ENCODE measurements at places on chromosomes 11 and 22.

DNA sequence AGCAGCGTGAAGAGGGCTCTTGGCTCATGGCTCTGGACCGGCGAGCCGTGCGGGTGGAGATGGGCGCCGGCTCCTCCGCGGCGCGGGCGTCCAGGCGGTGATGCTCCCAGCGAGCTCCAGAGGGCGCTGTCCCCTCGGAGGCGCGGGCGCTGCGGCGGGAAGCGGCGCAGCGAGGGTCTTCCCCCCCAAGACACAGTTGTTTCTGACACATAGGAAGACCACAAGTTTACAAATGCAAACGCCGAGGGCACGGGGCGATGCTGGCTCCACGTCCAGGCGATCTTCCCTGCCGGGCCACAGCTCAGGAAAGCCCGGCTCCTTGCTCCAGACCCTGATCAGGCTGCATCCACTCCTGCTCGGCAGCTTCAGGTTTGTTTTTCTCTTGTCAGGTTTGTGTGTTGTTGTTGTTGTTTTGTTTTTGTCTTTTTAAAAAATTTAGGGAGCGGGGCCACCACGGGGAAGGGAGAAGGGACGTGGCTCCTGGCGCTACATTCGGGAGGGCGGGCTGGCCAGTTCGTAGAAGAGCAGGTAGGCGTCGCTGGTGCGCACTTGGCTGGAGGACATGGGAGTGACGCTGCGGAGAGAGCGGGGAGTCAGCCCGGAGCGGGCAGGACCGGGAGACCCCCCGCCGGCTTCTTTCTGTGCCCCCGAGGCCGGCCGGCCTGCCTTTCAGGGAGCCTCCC lies 10.0 kb upstream of the MFRP start:
- peak; percentile 79 for DNase-seq

DNA sequence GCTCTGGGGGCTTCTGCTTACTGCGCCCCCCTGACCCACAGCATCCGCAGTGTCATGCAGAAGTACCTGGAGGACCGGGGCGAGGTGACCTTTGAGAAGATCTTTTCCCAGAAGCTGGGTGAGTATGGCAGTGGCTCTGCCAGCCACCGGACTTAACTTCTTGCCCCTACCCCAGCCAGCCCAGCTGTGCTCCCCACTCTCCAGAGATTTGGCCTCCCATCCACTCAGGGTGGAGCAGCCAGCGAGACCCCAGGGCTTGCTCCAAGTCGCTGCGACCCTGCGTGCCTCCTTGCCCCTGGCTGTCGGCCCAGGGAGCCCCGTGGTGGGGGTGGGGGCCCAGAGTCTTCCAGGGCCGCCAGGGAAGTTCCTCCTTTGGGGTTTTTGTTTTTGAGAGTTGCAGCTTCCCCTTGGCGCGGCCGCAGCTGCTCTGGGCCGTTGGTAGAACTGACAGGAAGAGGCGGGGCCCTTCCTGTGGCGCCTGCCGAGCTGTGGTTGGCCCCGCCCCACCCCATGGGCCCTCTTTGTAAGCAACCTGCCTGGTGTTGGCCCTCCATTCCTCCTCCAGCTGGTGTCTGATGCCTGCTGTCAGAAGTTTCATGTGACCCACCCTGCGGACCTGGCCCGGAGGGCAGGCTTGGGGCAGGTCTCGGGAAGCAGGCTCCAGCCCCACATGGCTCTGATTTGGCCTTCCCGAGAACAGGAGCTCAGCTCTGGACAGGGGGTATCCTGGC lies 11.1 kb downstream of the GRK2 start:
- peak; percentile 80 for DNase-seq

DNA sequence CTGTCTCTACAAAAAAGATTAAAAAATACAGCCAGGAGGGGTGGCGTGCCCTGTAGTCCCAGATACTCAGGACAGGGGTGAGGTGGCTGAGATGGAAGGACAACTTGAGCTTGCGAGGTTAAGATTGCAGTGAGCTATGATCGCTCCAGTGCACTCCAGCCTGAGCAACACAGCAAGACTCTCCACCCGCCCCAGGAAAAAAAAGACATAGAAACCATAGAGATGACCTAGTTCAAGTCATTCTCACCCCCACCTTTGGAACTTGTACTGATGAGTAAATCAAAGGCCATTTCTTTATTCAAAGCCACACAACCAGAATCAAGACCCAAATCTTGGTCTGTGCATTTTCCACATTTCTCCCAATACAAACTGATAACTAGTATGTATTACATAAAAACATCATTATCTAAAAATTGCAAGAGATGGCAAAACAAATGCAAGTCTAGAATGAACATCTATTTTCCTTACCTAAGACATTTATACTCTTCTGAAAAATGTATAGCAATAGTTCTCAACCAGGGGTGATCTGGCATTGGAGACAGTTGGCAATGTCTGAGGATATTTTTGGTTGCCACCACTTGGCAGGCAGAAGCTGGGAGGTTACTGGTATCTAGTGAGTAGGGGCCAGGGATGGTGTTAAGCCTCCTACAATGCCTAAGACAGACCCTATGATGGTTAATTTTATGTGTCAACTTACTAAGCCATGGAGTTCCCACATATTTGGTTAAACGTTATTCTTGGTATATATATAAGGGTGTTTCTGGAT lies 34.6 kb downstream of the LGR4 start:
- no peak for DNase-seq

- no peak for DNase-seq
Observed at GRCh38 chr11:66299186-66299585, 7.5 kb downstream of the TMEM151A start.

DNA sequence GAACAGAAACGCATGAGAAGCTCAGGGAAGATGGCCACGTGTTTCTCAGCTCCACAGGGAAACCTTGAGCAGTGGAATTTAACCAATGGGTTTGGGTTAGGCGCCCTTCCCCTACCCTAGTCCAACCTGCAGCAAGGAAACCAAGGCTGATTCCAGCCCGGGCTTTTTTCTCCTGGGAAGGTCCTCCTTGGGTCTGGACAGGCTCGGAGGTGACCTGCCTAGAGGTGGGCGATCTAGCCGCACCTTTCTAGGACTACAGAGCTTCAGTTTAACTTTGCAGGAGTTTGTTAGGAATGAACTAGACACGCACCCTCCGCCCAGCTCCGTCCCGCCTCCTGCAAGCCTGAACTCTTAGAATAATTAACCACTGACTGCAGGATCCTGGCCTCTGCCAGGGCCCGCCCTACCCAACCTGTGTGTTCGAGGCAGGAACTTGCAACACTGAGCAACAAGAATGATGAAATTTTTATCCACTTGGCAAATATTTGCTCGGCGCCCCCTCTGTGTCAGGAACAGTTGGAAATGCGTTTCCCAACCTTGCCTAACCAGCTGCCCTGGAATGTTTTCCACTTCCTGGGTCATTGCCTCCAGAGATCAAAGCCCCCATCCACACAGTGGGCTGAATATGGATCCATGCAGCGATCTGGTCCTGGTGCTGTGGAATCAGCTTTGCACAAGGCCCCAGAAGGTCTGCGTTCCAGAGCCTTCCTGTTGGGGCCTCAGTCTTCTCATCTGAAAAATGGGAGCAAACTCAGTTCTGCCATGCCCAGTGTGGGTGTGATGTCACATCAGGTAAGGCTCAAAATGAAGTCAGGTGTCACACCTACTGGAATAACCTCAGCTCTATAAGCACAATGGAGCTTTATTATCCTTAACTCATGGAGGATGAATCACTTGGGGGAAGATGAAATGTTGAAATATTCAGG lies 13.3 kb downstream of the MPST start:
- DNase-seq = no peak

- DNase-seq = no peak
Observed at GRCh38 chr11:17596711-17597110, 49.7 kb downstream of the OTOG start.

DNA sequence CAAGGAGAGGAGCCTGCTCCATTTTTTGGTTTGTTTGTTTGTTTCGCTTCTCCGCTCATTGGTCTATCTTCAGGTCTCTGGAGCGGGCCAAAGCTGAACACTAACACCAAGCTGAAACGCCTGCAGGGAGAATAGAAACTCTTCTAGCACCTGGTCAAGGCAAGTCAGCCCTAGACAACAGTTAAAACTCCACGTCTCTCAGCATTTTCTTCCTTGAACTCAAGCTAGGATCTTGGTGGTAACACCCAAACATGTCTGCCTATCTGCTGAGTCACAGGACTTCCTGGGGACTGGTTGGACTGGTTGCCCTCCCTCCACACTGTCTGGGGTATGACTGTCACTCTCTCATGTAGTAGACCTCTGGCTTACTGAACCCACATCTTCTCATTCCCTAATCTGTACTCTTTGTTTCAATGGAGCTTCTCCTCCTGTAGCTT lies 23.9 kb upstream of the RBFOX2 start:
- DNase-seq = no peak

GRCh38 chr11:32858731-32859130 lies 29.0 kb downstream of the PRRG4 start:
- no peak for DNase-seq

DNA sequence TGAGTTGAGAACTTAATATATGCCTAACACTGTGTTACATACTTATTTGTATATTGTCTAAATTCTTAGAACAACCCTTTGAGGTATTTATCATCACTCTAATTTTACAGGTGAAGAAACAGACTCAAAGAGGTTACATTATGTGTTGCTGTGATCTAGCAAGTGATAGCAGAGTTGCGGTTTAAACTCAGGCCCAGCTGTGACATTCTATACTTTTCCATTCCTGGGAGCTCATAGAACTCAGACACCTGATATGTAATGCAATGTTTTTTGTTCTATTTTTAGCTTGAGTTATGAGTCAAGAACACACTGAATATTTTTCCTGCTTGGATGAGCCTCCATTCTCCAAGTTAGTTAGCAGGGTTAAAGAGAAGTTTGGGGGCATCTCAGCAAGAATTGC lies 449.7 kb upstream of the DDI1 start:
- no peak for DNase-seq

GRCh38 chr11:47997063-47998053 lies 17.0 kb downstream of the PTPRJ start:
- no peak for DNase-seq

DNA sequence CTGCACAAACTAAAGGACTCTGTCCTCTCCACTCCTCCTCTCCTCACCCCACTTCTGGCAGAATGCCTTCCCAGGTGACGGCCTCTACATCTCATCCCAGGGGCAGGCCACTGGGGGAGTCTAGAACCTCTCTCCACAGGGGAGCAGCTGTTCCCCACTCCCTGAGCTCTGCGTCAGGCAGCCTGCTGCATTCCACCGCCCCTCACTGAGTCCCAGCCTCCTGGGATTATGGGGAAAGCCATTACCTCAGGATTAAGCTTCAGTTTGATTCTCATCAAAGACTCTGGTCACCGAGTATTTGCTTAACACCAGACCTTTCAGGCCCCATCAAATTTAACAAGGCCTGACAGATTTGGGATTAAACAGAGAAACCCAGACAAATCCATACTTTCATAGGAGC lies 405.9 kb downstream of the NXPE2 start:
- no peak for DNase-seq

DNA sequence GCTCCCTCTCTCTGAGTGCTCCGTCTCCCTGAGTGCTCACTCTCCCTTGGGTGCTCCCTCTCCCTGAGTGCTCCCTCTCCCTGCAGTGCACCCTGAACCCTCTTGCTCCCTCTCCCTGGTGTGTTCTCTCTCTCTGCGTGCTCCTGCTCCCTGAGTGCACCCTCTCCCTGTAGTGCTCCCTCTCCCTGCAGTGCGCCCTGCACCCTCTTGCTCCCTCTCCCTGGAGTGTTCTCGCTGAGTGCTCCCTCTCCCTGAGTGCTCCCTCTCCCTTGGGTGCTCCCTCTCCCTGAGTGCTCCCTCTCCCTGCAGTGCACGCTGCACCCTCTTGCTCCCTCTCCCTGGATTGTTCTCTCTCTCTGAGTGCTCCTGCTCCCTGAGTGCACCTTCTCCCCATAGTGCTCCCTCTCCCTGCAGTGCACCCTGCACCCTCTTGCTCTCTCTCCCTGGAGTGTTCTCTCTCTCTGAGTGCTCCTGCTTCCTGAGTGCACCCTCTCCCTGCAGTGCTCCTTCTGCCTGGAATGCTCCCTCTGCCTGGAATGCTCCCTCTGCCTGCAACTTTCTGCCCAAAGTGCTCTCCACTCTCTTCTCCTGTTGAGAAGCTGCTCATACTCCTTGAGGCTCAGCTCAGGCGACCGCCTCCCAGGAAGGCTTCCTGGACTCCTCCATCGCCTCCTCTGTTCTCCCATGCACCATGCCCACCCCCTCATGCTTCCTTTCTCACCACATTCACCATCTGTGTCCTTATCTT lies 48.4 kb upstream of the WNT7B start:
- no peak for DNase-seq

DNA sequence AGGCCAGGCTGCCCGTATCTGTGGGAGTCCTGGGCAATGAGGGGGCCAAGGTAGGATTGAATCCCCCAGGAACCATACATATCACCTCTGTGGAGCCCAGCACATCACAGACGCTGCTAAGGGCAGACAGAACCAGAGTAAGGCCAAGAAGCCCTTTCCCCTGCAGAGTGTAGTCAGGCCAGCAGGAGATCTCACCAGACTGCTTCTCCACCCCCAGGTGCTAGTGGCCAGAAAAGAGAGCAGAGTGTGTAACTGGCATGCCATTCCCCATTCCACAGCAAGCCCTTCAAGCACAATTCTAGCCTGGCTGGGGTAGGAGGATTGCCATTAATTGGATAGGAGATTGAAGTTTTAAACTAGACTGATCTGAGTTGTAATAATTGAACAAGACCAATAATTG lies 28.0 kb upstream of the FCHSD2 start:
- no peak for DNase-seq

GRCh38 chr11:35247428-35247827 lies 108.5 kb downstream of the CD44 start:
- no peak for DNase-seq

- DNase-seq = no peak
Observed at GRCh38 chr11:45817191-45817590, 12.2 kb downstream of the SLC35C1 start.

GRCh38 chr22:38873469-38874411 lies 1.7 kb upstream of the CBX6 start:
- DNase-seq = peak; percentile 86

GRCh38 chr22:40426594-40427333 lies 56.4 kb downstream of the SGSM3 start:
- peak; percentile 15 for DNase-seq

DNA sequence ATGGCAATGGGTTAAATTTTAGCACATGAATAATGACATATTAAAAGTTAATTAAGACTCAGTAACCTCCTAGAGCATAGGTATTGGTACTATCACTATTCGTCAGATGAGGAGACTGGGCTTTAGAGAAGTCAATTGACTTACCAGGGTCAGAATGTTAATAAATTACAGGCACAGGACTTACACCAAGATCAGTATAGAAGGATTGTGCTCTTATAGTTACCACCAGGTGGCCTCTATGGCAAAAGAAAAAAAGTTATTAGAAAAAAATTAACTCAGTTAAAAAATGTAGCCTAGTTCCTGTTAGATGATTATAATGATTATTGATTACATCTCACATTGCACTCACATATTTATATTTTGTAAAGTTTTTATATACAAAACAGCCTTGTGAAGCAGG lies 1163.7 kb downstream of the FAM181B start:
- DNase-seq = no peak

- no peak for DNase-seq
Observed at GRCh38 chr11:10243896-10244575, 50.0 kb downstream of the SBF2 start.

DNA sequence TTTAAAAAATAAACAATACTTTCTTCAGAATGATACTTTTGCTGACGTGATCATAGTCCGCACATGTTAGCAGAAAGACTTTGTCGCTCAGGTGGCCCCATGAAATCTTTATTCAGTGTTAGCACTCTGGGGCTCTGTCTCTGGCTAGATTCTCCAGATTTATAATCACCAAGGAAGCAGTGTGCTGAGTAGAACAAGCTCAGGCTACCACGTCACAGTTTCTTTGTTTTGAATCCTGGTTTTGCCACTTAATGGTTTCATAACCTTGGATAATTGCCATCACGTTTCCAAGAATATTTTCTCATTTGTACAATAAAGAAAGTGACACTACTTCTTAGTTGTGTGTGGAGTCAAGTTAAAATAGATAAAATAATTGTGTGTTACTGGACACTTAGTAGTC lies 3.9 kb upstream of the MUC15 start:
- DNase-seq = no peak

Data from NCI-H1436 (cell line).